Activated T-helper 1 cell treated with anti-CD3 and anti-CD28 coated beads, Interleukin-12 subunit alpha, Interleukin-12 subunit beta, Interleukin-2, Interleukin-4 antibody, amounts not matched to agents 30 ng/mL and 10 ng/mL and 1 ng/mL, durations not matched to agents 14 hours and 24 hours and 36 hours (primary cell): ENCODE measurements at places on chromosomes 1 and 21. TPM values are rescaled to one million over a fixed set of nuclear protein-coding genes. Genes with fewer than 3 reads are reported as not detected.

DNA sequence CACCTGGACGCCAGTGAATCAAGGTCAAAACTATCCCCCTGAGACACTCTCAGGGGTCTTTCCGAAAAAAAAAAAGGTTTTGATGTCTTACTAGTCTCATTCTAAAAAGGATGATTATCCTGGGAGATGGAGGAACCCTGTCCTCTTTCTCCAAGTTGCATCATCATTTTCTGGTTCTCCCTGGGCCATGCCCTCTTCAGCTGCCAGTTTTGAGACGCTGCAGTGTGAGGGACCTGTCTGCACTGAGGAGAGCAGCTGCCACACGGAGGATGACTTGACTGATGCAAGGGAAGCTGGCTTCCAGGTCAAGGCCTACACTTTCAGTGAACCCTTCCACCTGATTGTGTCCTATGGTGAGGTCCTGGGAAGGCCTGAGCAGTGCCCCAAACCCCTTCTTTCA lies 3.5 kb downstream of the FCRLA start:
- DNase-seq, result no peak

The TMEM269 gene
- 0.12 and 0.29 TPM in 2 replicates for total RNA-seq

The COL18A1 gene
- total RNA-seq, result 2.1 and 3.4 TPM in 2 replicates

The TMCC2 gene
- 25.0 and 25.2 TPM in 2 replicates for total RNA-seq

The HCRTR1 gene
- not detected in 2 replicates for total RNA-seq

GRCh38 chr1:73065339-73066041 lies 783.2 kb upstream of the NEGR1 start:
- DNase-seq, result no peak

GRCh38 chr1:224057461-224058199 lies 56.3 kb upstream of the FBXO28 start:
- DNase-seq, result no peak

- no peak for DNase-seq
Observed at GRCh38 chr1:85296980-85297379, 20.5 kb upstream of the BCL10 start.

GRCh38 chr1:103387898-103388297 lies 137.6 kb upstream of the RNPC3 start:
- no peak for DNase-seq

- no peak for DNase-seq
Observed at GRCh38 chr1:150507912-150508864, at the start of gene ECM1. TSS of gene ECM1 (plus strand) at chr1:150508109. CDS start at chr1:150508210, 101 bp downstream.

The SH2D1B gene
- total RNA-seq, result 0.10 TPM in 1 of 2 replicates, not detected in the other

- no peak for DNase-seq
Observed at GRCh38 chr1:173504268-173504667, 27.1 kb downstream of the PRDX6 start.

- no peak for DNase-seq
Observed at GRCh38 chr21:15063081-15063813, 1.6 kb downstream of the NRIP1 start.

DNA sequence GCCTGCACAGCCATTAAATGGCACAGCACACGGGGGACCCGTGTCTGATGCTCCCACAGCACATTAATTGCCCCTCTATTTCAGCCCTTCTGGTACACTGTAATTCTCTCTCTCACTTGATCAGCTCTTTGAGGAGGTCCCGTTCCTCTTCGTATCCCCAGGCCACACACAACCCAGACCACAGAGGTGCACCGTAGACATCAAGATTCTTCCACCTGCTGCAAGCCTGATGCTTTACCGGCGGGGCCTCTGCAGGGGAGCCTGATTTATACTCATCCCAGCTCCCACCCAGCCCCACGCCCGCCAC lies 759 bp downstream of the SMYD3 start:
- no peak for DNase-seq

The RXFP4 gene
- total RNA-seq, result 0.16 TPM in 1 of 2 replicates, not detected in the other

The TEKT2 gene
- 0.16 and 0.27 TPM in 2 replicates for total RNA-seq

The OR2M4 gene
- not detected in 2 replicates for total RNA-seq

The TIE1 gene
- total RNA-seq, result 0.36 and 0.64 TPM in 2 replicates

DNA sequence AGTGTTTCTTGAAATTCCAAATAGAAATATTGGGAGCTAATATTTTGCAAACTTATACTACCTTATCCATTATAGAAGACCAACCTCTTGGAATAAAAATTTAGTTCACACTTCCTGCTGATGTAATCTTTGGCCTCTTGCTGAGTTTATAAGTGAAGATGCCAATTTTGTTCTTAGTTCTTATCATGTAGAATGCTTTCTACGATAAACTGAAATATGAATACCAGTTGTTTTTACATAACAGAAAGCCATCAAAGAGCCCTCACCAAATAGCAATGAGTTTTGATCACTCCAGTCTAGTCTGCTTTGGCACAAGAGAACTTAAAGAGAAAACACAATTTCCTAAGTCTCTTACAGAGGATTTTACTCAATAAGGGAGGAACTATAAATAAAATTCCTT lies 89.5 kb downstream of the DENND1B start:
- DNase-seq, result no peak

- DNase-seq, result no peak
Observed at GRCh38 chr21:38619992-38620479, 121.8 kb upstream of the ERG start.

The TARBP1 gene
- 71.7 and 78.9 TPM in 2 replicates for total RNA-seq

GRCh38 chr1:66386712-66387111 lies 147.2 kb upstream of the SGIP1 start:
- no peak for DNase-seq

DNA sequence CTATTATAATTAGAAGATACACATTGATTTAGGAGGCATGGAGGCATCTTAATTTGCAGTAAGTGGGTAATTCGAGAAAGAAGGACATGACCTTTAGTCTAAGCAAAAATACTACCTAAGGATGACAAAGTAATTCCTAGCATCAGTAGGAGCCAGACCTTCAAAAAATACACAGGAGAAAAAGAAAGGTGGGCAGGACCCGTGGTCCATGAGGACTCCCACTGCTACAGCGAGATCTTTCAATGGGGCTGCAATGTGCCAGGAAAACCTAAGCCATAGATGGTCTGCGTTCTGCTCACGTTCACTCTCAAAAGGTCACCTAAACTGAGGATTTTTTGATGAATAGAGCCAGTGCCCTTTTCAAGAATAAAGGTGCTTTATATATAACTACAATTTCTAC lies 10.6 kb upstream of the EXO1 start:
- no peak for DNase-seq

The LCE2C gene
- not detected in 2 replicates for total RNA-seq

The PSMG1 gene
- 102 and 103 TPM in 2 replicates for total RNA-seq

The BCL10 gene
- total RNA-seq, result 25.1 and 28.8 TPM in 2 replicates

DNA sequence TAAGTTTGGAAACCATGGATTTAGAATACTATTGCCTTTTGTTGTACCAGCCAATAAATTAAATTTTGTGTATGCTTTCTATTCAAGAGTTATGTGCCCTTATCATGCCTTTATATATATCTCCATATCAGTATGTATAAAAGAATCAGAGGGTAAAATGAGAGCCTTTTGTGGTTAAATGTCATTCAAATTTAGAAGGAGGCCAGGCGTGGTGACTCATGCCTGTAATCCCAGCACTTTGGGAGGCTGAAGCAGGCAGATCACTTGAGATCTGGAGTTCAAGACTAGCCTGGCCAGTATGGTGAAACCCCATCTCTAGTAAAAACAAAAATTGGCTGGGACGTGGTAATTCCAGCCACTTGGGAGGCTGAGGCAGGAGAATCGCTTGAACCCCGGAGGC lies 88.9 kb downstream of the XPR1 start:
- no peak for DNase-seq

The HES4 gene
- total RNA-seq, result 1.8 and 2.9 TPM in 2 replicates

The NMNAT2 gene
- not detected in 2 replicates for total RNA-seq

DNA sequence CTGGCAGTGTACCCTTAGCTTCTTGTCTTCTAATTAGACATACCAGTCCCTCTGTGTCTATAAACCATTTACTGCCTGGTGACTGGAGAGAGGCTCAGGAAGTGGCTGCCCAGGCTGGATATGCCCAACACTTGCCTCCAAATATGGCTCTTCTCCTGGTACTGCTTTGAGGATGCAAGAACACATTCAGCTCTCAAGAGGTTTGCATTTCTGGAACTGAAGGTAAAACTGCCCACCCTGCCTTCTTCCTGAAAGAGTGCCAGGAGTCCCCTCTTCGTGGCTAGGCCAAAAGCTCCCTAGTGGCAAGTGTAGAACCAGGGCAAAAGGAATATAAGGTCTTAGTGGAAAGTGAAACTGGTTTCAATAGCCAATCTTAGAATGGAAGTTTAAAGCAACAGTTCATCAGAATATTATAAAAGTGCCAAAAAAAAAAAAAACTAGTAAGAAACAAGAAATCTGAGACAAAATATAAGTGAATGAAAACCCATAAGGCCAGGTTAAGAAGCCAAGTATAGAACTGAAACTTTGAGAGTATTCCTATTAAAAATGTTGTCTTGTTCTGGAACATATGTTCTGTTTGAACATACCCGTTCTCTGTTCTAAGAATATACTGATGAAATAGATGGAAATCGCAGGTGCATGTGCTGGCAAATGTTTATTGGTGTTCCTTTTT lies 77.2 kb upstream of the CTTNBP2NL start:
- DNase-seq, result no peak

The AQP10 gene
- total RNA-seq, result not detected in 2 replicates
